ENCODE measurements at places on chromosomes 12 and 14. TPM values are rescaled to one million over a fixed set of nuclear protein-coding genes. Genes with fewer than 3 reads are reported as not detected.

DNA sequence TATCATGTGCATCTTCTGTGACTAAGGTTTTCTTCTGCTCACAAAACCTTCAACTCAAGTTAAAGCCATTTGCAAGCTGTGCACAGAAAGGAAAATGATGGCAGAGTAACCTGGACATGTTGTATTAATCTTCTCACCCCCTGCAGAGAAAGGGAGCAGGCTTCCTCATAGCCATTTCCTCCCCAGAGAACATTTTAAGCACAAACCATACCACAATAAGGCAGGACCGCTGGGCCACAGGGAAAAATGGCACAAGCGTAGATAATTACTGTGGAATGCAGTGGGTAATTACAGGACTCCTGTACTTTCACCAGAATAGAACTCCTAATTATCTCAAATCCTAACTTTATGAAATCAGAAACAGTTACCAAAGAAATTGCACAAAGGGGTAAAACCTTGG lies 215.7 kb downstream of the KIF21A start:
- no peak for DNase-seq

DNA sequence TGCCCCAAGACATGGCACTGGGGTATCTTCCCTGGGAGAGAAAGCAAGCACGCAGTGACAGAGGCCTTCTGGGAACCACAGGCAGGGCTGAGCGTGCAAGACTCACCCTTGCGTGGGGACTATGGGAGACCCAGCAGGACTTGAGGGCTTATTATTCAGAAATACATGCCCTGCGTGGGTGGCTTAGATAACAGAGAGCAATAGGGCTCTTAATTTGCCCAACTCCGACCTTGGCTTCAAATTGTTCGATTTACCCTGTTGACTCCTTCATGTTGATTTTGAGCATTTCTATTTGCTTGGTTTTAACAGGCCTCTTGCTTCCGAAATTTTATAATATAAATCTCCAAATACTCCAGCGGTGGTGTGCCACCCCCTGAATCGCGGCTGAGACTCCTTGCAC lies 5.1 kb upstream of the SERPINA1 start:
- no peak for DNase-seq

DNA sequence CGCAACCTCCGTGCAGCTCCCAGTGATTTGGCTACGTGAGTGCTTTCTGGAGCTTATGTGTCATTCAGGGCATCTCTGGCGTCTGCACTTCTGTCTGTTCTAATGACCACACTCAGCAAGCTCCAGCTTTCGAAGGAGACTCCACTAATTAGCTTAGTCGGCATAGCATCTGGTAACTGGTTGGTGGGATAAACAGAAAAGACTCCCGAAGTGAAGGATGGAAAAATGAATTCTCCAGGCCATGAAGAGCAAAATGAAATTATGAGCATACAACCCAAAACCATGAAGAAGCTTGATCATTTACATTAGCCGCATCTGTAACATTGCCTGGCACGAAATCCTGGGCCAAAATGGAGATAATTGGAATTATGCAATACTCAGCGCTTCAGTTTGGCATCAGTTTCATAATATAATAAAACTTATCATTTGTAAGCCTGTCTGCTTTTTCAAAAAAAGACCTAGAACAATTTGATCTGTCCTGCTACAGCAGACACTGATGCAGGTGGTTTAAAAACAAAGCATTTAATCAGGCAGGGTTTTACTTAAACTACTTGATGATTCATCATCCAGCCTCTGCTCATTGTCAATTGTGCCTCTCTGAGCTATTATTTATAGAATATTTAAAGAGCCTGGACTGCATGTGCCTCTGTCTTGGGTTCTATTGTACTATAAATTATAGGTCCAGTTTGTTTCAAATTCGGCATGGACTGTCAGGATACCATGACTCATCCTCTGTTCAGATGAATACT lies 87.4 kb downstream of the SYT1 start:
- no peak for DNase-seq

DNA sequence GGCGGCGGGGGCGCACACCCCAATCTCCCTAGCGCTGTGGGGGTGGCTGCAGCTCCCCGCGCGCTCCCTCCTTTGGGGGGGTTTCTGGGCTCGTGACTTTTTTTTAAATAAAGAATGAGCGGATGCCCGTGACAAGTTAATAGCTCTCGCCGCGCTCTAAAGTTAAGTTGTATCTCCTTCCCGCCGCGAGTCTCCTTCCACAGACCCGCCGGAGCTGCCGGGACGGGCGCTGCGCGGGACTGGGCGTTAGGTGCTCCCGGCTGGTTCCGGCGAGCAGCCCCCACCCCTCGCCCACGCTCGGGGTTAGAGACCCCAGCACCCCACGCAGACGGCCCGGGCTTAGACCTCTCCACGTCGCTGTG lies 82.6 kb upstream of the HMGA2 start:
- no peak for DNase-seq

DNA sequence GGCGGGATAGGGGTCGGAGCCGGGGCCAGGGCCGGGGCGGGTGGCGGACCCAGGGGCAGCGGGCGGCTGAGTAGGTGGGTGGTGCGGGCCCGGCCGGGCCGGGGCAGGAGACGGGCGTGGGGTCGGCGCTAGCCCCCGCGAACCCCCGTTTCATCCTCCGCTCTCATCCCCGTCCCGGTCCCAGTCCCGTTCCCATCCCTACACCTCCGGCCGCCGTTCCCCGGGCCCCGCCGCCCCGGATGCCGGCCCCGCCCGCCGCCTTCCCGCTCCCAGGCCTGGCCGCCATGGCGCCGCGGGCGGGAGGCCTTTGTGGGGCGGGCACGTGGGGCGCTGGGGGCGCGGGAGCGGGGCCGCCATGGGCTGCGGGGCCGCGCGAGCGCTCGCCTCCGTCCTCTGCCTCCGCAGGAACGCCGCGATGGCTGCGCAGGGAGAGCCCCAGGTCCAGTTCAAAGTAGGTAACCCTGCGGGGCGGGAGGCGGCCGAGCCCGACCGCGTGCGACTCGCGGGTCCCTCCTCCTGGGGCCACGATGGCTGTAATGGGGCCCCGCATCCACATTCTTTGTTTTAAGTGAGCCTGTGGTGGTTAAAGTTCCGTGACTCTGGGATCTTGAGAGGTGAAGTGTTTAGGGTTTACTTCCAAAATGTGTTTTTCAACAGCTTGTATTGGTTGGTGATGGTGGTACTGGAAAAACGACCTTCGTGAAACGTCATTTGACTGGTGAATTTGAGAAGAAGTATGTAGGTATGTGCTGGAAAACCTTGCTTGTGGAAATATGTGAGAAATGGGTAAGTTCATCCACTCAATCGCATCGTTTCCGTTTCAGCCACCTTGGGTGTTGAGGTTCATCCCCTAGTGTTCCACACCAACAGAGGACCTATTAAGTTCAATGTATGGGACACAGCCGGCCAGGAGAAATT lies 572 bp downstream of the RAN start:
- no peak for DNase-seq

- no peak for DNase-seq
Measured at GRCh38 chr12:110983811-110984210, 63.4 kb upstream of the MYL2 start.

Gene NTN4
- total RNA-seq, result 97.7 TPM

Gene TPH2
- not detected for total RNA-seq

Gene SMCO3
- not detected for total RNA-seq
